ENCODE measurements at places on chromosomes 2 and 18.

GRCh38 chr2:84946204-84947009 is 24.6 kb upstream of the KCMF1 start:
- peak; percentile 80 for DNase-seq

- no peak for DNase-seq
These were observed 155.6 kb upstream of the HS6ST1 start for GRCh38 chr2:128474036-128474955.

GRCh38 chr2:152354909-152355308 is 19.9 kb downstream of the FMNL2 start:
- no peak for DNase-seq

- no peak for DNase-seq
These were observed 190.1 kb downstream of the CDCA7 start for GRCh38 chr2:173544641-173545363.

GRCh38 chr18:42182728-42183700 is 228.0 kb downstream of the PIK3C3 start:
- no peak for DNase-seq

DNA sequence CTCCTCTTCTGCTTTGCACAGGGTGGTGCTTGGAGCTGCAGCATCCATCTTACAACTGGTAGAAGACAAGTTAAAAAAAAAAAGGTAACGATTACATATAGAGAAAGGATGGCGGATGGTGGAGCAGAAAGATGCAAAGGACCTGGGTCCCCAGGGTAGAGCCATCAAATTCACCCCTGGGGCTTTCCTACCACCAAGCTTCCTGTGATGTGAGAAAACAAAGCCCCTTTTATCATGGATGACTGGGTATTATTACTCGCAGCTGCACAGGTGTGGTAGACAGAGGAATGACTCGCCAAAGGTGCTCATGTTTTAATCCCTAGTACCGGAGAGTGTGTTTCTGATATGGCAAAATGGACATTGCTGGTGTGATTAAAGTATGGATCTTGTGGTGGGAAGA is 1.3 kb upstream of the ACOXL start:
- no peak for DNase-seq
